ENCODE measurements at places on chromosomes 3 and 15. TPM values are rescaled to one million over a fixed set of nuclear protein-coding genes. Genes with fewer than 3 reads are reported as not detected.

GRCh38 chr15:69661446-69661845 is 208.8 kb downstream of the RPLP1 start:
- no peak overlapping the region for H3K4me3 ChIP-seq
- H3K36me3 ChIP-seq, result no peaks in the 10 kb centered on the region
- H3K27ac ChIP-seq, result no peak overlapping the region
- no peaks in the 10 kb centered on the region for H3K4me1 ChIP-seq
- DNase-seq, result no peak

- no peak for DNase-seq
- H3K4me1 ChIP-seq, result no peaks in the 10 kb centered on the region
- no peak overlapping the region for H3K27ac ChIP-seq
- no peaks in the 10 kb centered on the region for H3K27me3 ChIP-seq
- H3K4me3 ChIP-seq, result no peak overlapping the region
- no peaks in the 10 kb centered on the region for H3K36me3 ChIP-seq
Measured at GRCh38 chr3:17632401-17633100, 109.9 kb downstream of the TBC1D5 start.

Gene RSRC1
- polyA plus RNA-seq, result 7.2 TPM

GRCh38 chr3:177770383-177771230 is 573.3 kb upstream of the TBL1XR1 start:
- H3K27ac ChIP-seq, result no peak overlapping the region
- H3K36me3 ChIP-seq, result no peaks in the 10 kb centered on the region
- no peak for DNase-seq
- H3K4me3 ChIP-seq, result no peak overlapping the region
- no peaks in the 10 kb centered on the region for H3K27me3 ChIP-seq

GRCh38 chr3:187064210-187065115 is 74.8 kb downstream of the RPL39L start:
- peak overlapping the region; percentile 33 for H3K27ac ChIP-seq
- peaks cover 50% of the 10 kb centered on the region for H3K4me1 ChIP-seq
- no peak overlapping the region for H3K4me3 ChIP-seq
- no peaks in the 10 kb centered on the region for H3K27me3 ChIP-seq
- peaks cover 23% of the 10 kb centered on the region for H3K36me3 ChIP-seq

Gene DNAJC19
- polyA plus RNA-seq, result 107 TPM

GRCh38 chr3:162168715-162169114 is 672.1 kb downstream of the OTOL1 start:
- no peak for DNase-seq
- no peaks in the 10 kb centered on the region for H3K27me3 ChIP-seq
- H3K4me3 ChIP-seq, result no peak overlapping the region
- H3K27ac ChIP-seq, result no peak overlapping the region

- no peak overlapping the region for H3K4me3 ChIP-seq
- no peaks in the 10 kb centered on the region for H3K4me1 ChIP-seq
- H3K36me3 ChIP-seq, result no peaks in the 10 kb centered on the region
- H3K27me3 ChIP-seq, result no peaks in the 10 kb centered on the region
- no peak overlapping the region for H3K27ac ChIP-seq
Measured at GRCh38 chr15:26294059-26294689, 431.0 kb upstream of the ATP10A start.

- H3K27ac ChIP-seq, result no peak overlapping the region
- no peaks in the 10 kb centered on the region for H3K27me3 ChIP-seq
- no peak overlapping the region for H3K4me3 ChIP-seq
- H3K36me3 ChIP-seq, result peaks cover 10% of the 10 kb centered on the region
Measured at GRCh38 chr15:22888120-22888859, 49.8 kb downstream of the NIPA2 start.

DNA sequence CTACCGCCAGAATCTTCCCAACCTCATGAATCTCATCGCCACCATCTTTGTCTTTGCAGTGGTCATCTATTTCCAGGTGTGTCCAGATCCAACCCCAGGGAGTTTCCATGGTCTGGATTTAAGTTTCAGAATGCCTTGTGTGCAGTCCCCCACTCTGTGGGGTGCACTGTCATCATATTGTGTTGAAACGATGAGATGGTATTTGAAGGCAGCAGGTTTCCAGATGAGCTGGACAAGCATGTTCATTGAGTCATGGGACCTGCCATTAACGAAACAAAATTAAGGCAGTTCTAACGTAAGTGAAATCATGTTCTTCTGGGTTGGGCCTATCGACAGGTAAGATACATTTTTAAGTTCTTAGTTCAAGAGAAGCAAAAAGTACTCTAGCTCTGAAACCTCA is 12.7 kb downstream of the SEC61A1 start:
- no peak for DNase-seq
- H3K4me1 ChIP-seq, result no peaks in the 10 kb centered on the region
- no peak overlapping the region for H3K4me3 ChIP-seq
- no peaks in the 10 kb centered on the region for H3K27me3 ChIP-seq
- peaks cover 40% of the 10 kb centered on the region for H3K36me3 ChIP-seq
- no peak overlapping the region for H3K27ac ChIP-seq

GRCh38 chr3:45113625-45114050 is 32.5 kb downstream of the CDCP1 start:
- no peaks in the 10 kb centered on the region for H3K4me1 ChIP-seq
- no peak overlapping the region for H3K27ac ChIP-seq
- H3K36me3 ChIP-seq, result no peaks in the 10 kb centered on the region
- no peak overlapping the region for H3K4me3 ChIP-seq
- no peak for DNase-seq
- H3K27me3 ChIP-seq, result no peaks in the 10 kb centered on the region

- no peak overlapping the region for H3K4me3 ChIP-seq
- no peak overlapping the region for H3K27ac ChIP-seq
Measured at GRCh38 chr3:123338620-123339061, 110.2 kb downstream of the ADCY5 start.

DNA sequence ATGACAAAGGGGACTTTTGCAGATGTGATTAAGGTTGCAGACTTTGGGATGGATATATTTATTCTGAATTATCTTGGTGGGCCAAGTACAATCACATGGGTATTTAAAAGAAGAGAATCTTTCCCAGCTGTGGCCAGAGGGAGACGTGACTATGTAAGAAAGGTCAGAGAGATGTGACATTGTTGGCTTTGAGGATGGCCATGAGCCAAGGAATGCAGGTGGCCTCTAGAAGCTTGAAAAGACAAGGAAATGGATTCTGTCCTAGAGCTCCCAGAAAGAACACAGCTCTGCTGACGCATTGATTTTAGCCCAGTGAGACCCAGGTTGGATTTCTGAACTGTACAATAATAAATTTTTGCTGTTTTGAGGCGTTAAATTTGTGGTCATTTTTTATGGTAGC is 616.0 kb upstream of the TBL1XR1 start:
- H3K36me3 ChIP-seq, result no peaks in the 10 kb centered on the region
- no peaks in the 10 kb centered on the region for H3K4me1 ChIP-seq
- no peak for DNase-seq
- no peak overlapping the region for H3K27ac ChIP-seq
- no peaks in the 10 kb centered on the region for H3K27me3 ChIP-seq
- no peak overlapping the region for H3K4me3 ChIP-seq

- no peak for DNase-seq
- H3K36me3 ChIP-seq, result no peaks in the 10 kb centered on the region
- H3K4me1 ChIP-seq, result no peaks in the 10 kb centered on the region
- H3K27ac ChIP-seq, result no peak overlapping the region
- H3K27me3 ChIP-seq, result no peaks in the 10 kb centered on the region
Measured at GRCh38 chr3:32616267-32616962, 45.8 kb upstream of the DYNC1LI1 start.

DNA sequence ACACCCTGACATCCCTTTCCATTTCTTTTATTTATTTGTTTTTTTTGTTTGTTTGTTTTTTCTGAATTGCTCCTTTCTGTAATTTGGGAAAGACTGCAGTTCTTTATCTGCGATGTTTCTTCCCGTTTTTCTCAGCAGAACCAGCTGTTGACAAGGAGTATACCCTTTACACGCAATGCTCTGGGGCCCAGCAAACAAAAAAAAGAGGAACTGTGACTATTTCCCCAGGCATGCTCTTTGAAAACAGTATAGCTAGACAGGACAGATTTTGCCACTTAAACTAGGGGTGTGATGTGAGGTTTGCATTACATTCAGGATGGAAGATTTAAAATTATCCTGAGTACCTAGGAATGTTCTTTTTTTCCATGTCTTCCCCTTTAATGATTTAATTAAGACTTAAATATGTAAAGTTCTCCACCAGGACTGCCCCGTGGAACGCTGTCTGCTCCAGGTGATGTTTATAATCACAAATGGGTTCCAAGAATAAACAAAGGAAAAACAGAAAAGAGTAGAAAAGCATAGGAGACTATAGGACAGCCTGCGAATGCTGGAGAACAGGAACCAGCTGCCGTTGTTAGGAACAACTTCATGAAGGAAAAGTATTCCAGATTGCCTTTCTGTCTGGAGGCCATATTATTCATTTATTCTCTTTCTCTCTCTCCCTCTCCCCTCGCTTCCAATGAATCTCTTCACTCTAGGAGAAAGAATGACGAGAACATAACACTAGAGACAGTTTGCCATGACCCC is 43.3 kb downstream of the TGFBR2 start:
- H3K4me1 ChIP-seq, result peaks cover 11% of the 10 kb centered on the region

- no peak overlapping the region for H3K27ac ChIP-seq
- H3K4me1 ChIP-seq, result no peaks in the 10 kb centered on the region
- peaks cover 26% of the 10 kb centered on the region for H3K36me3 ChIP-seq
- H3K27me3 ChIP-seq, result no peaks in the 10 kb centered on the region
- no peak overlapping the region for H3K4me3 ChIP-seq
- DNase-seq, result no peak
Measured at GRCh38 chr15:101314336-101315125, 19.5 kb upstream of the SNRPA1 start.

GRCh38 chr3:100097919-100098783 is 16.1 kb downstream of the FILIP1L start:
- no peaks in the 10 kb centered on the region for H3K4me1 ChIP-seq
- no peaks in the 10 kb centered on the region for H3K27me3 ChIP-seq
- peak overlapping the region; percentile 68 for H3K27ac ChIP-seq
- H3K36me3 ChIP-seq, result no peaks in the 10 kb centered on the region
- no peak for DNase-seq

DNA sequence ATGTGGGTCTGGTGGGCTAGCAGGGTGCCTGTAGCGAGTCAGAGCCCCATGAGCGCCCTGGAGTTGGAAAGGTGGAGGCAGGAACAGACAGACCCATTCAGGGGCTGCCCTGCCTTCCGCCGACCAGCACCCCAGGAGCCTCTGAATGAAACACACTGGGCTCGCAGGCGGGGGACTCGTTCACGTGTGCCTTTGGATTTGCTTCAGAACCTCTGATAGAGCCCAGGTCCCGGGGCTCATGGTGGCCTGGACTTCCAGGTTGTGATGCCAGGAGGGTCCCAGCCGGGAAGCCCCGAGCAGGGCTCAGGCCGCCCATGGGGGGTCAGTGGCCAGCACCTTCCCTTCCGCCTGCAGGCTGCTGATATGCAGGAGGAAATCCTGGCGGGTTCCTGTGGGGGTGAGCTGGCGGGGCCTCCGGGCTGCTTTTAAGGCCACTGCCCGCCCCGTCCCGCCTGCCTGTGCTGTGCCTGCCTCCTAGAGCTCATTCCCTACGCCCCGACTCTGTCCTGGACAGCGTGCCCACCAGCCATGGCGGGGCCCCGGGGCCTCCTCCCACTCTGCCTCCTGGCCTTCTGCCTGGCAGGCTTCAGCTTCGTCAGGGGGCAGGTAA is at the start of gene STAB1:
Gene STAB1 (plus strand): TSS at position 453 of the 610 bp plus-strand sequence. CDS start 76 bp downstream, at position 529.
- peaks cover 13% of the 10 kb centered on the region for H3K36me3 ChIP-seq
- peak within 1 kb of the TSS; percentile 5 for H3K4me3 ChIP-seq

GRCh38 chr15:90763366-90764099 is 46.4 kb downstream of the BLM start:
- peaks cover 4% of the 10 kb centered on the region for H3K4me1 ChIP-seq
- no peak for DNase-seq
- no peak overlapping the region for H3K4me3 ChIP-seq
- no peaks in the 10 kb centered on the region for H3K27me3 ChIP-seq
- no peaks in the 10 kb centered on the region for H3K36me3 ChIP-seq
- H3K27ac ChIP-seq, result no peak overlapping the region

Gene EIF4E3
- 1.1 TPM for polyA plus RNA-seq

Gene STXBP5L
- not detected for polyA plus RNA-seq

DNA sequence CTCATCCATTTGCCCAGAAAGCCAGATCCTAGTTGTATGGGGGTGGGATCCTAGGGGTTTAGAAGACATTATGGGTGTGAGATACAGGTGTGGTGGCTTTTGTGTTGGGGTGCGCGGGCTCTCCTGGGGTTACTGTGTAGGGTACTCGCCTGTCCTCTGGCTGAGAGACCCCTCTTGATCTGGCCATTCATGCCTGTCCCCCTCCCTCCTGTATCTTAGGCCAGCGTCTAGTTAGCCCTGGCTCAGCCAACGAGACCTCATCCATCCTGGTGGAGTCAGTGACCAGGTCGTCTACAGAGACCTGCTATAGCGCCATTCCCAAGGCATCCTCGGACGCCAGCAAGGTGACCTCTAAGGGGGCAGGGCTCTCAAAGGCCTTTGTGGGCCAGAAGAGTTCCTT is 41.4 kb downstream of the DNASE1L3 start:
- peaks cover 61% of the 10 kb centered on the region for H3K4me1 ChIP-seq
- no peak for DNase-seq
- peak overlapping the region; percentile 82 for H3K27ac ChIP-seq
- H3K27me3 ChIP-seq, result no peaks in the 10 kb centered on the region

Gene GABRA5
- not detected for polyA plus RNA-seq

DNA sequence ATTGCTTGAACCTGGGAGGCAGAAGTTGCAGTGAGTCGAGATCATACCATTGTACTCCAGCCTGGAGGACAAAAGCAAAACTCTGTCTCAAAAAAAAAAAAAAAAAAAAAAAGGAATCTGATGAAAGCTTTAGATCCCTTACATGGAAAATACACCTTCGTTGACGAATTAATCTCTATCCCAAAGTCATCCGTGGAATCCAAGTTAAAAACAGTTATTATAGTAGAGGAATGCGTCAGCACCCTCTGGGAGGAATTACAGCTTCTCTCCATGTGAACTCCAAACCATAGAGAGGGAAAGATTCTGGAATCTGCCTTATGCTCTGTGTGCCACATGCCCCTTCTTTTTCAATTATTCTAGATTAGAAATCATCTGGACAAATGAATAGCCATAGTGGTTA is 192.3 kb upstream of the C2CD4B start:
- no peaks in the 10 kb centered on the region for H3K36me3 ChIP-seq
- H3K27me3 ChIP-seq, result peaks cover 5% of the 10 kb centered on the region
- no peak for DNase-seq
- H3K27ac ChIP-seq, result no peak overlapping the region

Gene ETV5
- 3.3 TPM for polyA plus RNA-seq

DNA sequence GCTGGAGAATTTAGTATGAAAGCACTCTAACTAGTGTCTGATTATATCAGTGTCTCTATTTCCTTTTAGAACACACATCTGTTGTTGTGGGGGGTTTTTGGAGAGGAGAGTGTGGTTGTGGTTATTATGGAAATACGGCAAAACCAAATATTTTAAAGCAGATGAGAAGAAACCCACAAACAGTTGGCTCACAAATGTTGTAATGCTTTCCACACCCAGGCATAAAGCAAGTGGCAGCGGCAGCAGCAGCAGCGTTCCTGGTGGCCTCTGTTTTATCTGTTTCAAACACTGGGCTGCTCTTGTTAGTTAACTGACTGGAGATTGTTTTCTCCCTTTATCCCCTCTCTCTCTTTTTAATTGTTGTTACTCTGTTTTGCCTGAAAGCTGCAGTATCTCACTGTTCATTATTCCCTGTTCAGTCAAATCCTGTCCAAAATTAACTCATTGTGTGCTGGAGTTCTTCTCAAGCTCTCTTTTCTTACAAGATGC is 1045.5 kb upstream of the NR2F2 start:
- no peaks in the 10 kb centered on the region for H3K36me3 ChIP-seq
- H3K27me3 ChIP-seq, result peaks cover 2% of the 10 kb centered on the region
- no peak for DNase-seq
- no peaks in the 10 kb centered on the region for H3K4me1 ChIP-seq
- H3K4me3 ChIP-seq, result no peak overlapping the region

GRCh38 chr3:196569003-196569516 is 600 bp downstream of the FBXO45 start:
- peaks cover 24% of the 10 kb centered on the region for H3K4me1 ChIP-seq
- no peaks in the 10 kb centered on the region for H3K27me3 ChIP-seq
- H3K27ac ChIP-seq, result peak overlapping the region; percentile 6
- H3K4me3 ChIP-seq, result peak overlapping the region; percentile 96
- no peaks in the 10 kb centered on the region for H3K36me3 ChIP-seq
